ENCODE measurements at places on chromosomes 1 and 21. TPM values are rescaled to one million over a fixed set of nuclear protein-coding genes. Genes with fewer than 3 reads are reported as not detected.

The RPE65 gene
- total RNA-seq = not detected

The TESK2 gene
- total RNA-seq = 0.71 TPM

The F13B gene
- not detected for total RNA-seq

GRCh38 chr1:35506960-35507912 is 50.0 kb downstream of the KIAA0319L start:
- no peak for DNase-seq

DNA sequence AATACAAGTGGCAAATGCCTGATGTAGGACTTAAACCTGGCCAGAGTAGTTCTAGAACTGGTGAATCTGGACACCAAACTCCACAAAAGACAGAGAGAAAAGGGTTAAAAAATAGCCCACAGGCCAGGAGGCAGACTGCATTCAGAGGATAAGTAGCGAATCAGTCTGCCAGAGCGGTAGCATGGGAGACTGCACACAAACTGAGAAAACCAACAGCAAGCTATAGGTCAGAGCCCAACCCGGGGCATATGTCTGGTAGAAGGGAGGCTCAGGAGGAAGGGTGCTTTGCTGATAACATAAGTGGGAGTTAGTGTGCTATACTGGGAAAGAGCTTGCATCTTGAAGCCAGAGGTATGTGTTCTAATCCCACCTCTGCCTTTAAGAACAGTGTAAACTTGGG is 4.0 kb downstream of the LRRC53 start:
- DNase-seq = no peak

GRCh38 chr1:95176861-95177260 is 57.1 kb upstream of the RWDD3 start:
- no peak for DNase-seq

All from HT1080 (cell line).